ENCODE measurements at places on chromosomes 2 and 18.
A peak's percentile ranks its signal among the peaks of the same experiment; 100 is the strongest.

- peak; percentile 28 for DNase-seq
These were observed 51.3 kb upstream of the SPP2 start for GRCh38 chr2:233999182-233999581.

- DNase-seq, result no peak
These were observed 262.1 kb downstream of the PRKCE start for GRCh38 chr2:45913539-45913938.

DNA sequence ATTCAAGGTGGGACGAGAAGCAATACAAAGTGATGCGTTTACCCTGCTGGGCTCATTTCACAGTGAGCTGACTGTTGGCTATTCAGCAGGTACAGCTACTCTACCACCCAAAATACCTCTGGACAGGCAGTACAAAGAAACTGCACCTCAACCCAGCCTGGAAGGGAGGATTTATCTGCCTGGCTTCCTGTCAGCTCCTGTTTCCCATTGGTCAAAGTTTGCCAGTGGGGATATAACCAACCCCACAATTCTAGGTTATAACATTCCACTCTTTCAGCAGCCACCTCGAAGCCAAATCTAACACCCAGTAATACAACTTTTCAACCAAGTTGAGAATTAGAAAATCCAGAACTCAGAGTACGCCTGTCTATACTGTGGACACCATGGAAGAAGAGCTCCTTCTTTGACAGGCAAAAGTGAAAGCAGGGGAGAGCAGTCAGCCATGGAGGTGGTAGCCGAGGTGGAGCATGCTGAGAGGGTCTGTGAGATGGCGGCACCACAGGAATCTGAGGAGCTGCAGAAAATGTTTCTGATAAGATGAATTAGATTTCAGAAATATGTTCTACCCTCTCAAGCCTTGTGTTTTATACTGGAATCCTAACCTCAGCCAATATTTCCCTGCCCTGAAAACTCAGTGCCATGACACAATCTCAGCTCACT is 10.8 kb downstream of the DUSP19 start:
- no peak for DNase-seq

- no peak for DNase-seq
These were observed 9.1 kb downstream of the KLF7 start for GRCh38 chr2:207156451-207157161.

DNA sequence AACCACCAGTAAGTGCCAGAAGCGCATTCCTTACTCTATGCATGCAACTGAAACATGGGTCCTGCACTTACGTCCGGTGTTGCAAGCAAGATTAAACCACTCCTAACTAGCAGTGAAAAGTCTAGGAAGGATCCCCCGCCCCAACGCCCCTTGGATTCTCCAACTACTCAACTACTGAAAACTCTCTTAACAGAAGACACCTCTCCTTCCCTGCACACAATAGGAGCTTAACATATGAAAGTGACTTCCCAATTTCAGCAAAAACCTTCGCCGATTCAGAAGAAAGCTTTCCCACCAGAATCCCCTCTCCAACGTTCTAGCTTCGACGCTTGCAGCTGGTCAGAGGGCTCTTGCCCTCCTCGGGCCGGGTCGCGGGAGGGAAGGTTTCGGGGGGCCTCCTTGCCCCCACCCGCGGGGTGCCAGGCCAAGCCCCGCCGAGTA is 578 bp downstream of the IWS1 start:
- DNase-seq, result peak; percentile 58

- no peak for DNase-seq
These were observed 9.0 kb upstream of the STRN start for GRCh38 chr2:36975306-36975705.

GRCh38 chr2:96832408-96832753 is 11.4 kb downstream of the ANKRD23 start:
- DNase-seq, result no peak

- DNase-seq, result no peak
These were observed 72.3 kb downstream of the CMPK2 start for GRCh38 chr2:6793371-6793770.

DNA sequence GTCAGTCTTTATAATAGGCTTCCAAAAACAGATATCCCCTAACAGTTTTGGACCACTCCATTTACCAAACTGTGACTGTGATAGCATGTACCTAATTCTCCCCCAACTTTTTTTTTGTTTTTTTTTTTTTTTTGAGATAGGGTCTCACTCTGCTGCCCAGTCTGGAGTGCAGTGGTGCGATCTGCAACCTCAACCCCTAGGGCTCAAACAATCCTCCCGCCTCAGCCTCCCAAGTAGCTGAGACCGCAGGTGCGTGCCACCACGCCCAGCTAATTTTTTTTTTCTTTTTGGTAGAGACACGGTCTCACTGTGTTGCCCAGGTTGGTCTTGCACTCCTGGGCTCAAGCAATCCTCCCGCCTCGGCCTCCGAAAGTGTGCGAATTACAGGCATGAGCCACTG is 52.9 kb downstream of the REV1 start:
- no peak for DNase-seq

GRCh38 chr2:35410431-35411061 is 945.0 kb upstream of the CRIM1 start:
- DNase-seq, result peak; percentile 44

DNA sequence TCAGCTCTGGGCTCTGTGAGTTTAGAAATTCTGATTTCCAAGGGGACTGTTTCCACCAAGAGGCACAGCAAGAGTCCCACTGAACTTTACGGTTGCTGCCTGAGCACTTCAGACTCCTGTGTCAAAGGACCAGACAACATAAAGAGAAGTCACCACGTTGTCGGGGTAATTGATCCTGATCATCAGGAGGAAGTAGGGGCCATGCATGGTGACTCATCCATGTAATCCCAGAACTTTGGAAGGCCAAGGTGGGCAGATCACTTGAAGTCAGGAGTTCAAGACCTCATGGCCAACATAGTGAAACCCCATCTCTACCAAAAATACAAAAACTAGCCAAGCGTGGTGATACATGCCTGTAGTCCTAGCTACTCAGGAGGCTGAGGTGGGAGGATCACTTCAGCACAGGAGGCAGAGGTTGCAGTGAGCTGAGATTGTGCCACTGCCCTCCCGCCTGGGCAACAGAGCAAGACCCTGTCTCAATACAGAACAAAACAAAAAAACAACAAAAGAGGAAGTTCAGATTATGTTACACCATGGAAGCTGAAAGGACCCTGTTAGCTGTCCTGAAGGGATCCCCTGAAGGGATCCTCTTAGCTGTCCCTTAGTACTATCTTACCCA is 9.4 kb upstream of the ASXL2 start:
- no peak for DNase-seq

GRCh38 chr2:8550937-8551621 is 130.8 kb upstream of the ID2 start:
- no peak for DNase-seq

- no peak for DNase-seq
These were observed 391.0 kb upstream of the LINC00305 start for GRCh38 chr18:64539847-64540246.

DNA sequence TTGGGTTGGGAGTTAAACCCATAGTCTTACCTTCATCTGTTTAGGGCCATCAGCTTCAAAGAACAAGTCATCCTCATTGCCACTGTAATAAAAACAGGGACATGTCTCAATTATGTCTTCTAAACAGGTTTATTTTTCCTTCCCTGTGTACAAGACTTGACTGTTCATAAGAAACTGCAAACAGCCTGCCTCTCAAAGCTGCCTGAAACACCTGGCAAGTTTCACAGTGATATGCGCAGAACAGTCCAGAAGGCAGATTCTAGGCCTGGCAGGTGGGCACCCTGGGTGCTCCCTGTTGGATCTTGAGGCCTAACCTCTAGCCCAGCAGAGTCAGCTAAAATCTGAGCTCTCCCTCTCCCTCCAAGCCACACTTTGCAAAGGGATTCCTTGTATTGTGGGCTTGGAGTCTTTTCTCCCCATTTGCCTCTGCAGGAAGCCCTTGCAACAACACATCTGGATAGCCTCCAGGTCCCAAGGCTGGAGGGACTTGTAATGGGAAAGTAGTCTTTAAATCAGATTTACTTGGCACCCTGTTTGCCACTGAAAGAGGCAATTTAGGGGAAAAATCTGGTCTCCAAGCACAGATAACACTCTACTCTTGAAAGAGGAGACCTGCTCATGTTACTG is 930 bp downstream of the IL1B start:
- no peak for DNase-seq

GRCh38 chr2:228048838-228049490 is 132.5 kb downstream of the SPHKAP start:
- peak; percentile 31 for DNase-seq

DNA sequence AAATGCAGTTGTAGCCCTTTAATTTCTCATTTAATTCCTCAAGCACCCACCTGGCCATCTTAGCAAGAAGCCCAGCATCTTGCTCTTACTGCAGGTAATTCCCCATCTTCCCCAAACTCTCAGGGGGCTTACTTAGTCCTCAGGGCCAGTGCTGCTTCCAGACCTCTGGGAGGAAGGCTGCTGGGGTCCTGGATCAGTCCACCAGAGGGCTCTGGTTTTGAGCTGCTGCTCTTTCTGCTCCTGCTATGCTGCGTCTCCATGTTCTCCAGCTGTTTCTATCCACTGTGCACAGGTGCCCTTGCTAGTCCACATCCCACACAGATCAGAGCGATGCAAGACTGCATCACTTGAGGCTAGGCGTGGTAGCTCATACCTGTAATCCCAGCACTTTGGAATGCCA is 34.5 kb upstream of the TMEM87B start:
- DNase-seq, result no peak

DNA sequence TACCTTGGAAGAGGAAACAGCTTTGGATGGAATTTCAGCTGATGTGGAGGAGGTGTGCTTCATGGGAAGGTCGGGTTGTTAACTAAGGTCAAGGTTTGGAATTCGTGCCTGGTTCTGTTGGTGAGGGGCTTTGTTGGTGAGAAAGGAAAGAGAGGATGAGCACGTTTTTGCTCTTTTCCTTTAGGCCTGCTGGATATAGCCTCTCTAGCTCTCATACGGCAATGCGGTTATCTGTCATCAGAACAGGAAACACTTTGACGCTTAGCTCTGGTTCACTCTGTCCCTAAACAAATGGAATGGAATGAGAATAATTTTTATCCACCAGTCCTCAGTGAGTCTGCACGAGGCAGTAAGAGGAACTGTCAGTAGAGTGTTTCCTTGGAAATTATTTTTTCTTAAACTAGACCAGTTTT is 169.7 kb upstream of the NOSTRIN start:
- DNase-seq, result peak; percentile 57

GRCh38 chr2:16166327-16166981 is 226.1 kb downstream of the MYCN start:
- DNase-seq, result no peak

GRCh38 chr2:114113518-114113917 is 223.6 kb downstream of the ACTR3 start:
- DNase-seq, result no peak

GRCh38 chr2:128504246-128505149 is 185.8 kb upstream of the HS6ST1 start:
- DNase-seq, result no peak

DNA sequence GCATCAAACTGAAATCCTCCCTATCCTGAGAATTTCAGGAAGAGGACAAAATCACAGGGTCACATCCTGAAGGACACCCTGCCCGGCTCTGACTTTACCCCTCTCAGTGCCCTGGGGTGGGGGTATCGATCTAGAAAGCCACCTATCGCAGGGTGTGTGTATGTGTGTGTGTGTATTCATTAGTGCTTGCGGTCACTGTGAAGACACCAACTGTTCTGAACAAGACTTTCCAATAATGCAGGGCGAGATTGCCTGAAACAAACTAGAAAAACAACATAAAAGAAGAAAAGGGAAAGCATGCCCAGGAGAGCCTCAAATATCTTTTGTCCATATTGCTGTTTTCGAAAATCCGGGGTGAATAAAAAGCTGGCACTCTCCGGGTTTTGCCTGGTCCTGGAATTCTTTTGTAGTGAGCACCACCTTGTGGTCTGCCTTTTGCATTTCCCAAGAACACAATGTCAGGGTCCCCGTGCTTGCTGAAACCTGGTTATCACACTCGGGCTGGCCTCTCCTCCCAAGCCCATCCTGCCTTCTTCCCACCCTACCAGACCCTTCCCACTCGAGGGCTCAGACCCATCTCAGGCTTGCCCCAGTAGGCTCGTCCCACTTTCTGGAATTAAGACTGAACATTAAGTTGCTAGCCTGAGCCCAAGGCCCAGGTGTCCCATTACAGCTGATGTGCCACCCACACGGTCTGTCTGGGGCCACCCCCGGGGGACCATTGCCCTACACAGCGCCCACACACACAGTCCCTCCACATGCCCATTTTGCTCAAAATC is 25.0 kb upstream of the COPS8 start:
- DNase-seq, result peak; percentile 80

- DNase-seq, result no peak
These were observed 47.5 kb downstream of the TWIST2 start for GRCh38 chr2:238895361-238895882.

GRCh38 chr18:50662775-50663383 is 103.0 kb downstream of the MAPK4 start:
- DNase-seq, result no peak

GRCh38 chr18:8435376-8435775 is 173.9 kb upstream of the RAB12 start:
- DNase-seq, result no peak

GRCh38 chr2:45705233-45705632 is 53.8 kb downstream of the PRKCE start:
- DNase-seq, result no peak

- DNase-seq, result no peak
These were observed 41.6 kb upstream of the SPAG16 start for GRCh38 chr2:213242653-213243052.

DNA sequence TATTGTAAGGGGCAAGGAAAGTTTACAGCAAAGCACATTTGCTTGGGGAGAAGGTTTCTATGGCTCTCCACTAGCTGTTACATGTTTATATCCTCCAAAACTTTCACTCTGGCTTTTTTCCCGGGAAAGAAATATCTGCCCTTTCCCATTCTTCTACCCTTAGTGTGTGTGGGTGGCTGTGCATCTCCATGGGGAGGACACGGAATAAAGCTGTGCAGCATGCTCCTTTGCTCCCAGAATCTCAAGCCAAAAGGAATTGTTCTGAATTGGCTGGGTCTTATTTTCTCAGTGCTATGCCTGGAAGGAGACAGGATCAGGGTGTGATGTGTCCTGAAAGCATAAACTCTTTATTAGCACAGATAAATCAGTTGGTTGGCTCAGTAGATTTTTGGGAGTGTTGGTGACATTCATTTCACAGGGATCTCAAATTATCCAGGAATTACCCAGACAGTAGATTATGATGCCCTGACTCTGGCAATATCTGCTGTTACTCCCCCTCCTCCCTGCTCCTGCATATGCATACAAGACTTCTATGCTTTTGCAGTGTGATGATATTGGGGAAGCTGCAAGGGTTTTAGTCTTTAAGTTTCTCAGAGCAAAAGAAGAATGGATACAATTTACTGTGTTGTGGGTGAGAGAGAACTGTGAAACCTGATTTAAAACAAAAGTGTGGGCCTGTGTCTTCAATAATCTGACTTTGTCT is 63.1 kb downstream of the PARD3B start:
- peak; percentile 33 for DNase-seq

GRCh38 chr2:191797942-191798876 is 48.7 kb downstream of the CAVIN2 start:
- no peak for DNase-seq

- no peak for DNase-seq
These were observed 7.9 kb upstream of the RBFA start for GRCh38 chr18:80026363-80026762.

DNA sequence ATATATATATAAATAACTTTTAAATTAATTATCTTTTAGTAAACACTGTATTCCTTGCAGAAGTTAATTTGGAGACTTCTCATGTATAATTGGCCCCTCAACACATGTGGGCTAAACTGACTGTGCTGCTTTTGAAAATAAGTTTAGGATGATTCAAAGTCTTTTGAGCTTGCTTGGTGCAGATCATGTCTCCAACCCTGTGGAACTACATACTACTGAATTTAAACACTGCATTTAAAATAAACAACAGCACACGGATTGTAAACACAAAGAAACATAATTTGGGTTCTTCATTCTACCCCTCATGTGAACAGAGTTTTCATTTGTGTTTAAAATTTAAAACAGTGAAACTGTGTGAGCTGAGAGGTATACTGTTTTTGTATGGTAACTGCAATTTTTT is 167.7 kb downstream of the DDX1 start:
- no peak for DNase-seq
